ENCODE measurements at places on chromosomes 1 and 21.

GRCh38 chr1:174988986-174989385 lies 10.8 kb upstream of the CACYBP start:
- DNase-seq, result no peak

- DNase-seq, result no peak
Observed at GRCh38 chr1:177862916-177863315, 106.9 kb downstream of the SEC16B start.

DNA sequence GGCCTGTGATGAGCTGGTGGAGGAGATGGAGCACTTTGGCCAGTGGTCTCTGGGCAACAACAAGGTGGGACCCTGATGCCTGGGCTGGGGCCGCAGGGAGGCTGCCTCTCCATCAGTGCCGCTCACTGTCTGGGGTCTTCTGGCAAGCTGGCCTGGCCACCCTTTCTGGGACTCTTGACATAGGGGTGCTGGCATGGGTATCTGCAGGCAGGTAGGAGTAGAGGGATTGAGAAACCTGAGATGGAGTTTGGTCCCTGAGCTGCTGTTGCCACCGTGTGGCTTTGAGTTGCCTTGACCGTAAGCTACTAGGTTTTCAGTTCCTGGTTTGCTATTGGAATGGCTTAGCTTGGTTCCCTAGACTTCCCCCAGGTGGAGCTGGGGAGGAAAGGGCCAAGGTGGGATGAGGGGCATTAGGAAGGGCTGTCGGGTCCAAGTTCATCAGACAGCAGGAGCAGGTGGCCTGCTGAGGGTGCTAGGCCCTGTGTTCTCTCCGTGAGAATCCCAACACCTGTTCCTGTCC lies 13.2 kb upstream of the MFN2 start:
- DNase-seq, result peak; percentile 53

GRCh38 chr1:204296431-204296988 lies 63.2 kb downstream of the PLEKHA6 start:
- DNase-seq, result no peak

GRCh38 chr1:21705303-21705980 lies 36.3 kb upstream of the RAP1GAP start:
- no peak for DNase-seq

GRCh38 chr1:15723631-15724246 lies 12.3 kb upstream of the SLC25A34 start:
- DNase-seq, result no peak

GRCh38 chr1:65773391-65774123 lies 19.1 kb upstream of the PDE4B start:
- no peak for DNase-seq

GRCh38 chr1:54403808-54404261 lies 2.4 kb downstream of the SSBP3 start:
- DNase-seq, result no peak

DNA sequence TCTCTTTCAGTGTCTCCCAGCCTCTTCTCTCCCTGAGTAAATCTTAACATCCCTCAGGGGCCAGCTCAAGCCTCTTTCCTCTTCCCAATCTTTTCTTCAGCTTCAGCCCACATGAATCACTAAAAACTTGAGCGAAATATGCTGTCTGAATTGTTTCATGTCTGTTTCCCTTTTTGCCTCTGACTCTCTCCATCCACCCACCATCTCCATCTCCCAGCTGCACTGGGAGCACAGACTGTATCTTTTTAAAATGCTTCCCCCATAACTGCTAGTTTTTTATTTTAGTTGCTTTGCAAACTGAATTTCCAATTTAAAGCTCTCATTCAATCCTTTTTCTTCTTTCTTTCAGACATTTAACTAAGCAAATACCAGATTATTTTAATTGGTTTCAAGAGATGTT lies 3.0 kb upstream of the AHCTF1 start:
- no peak for DNase-seq

All from D341Med (cell line).